ENCODE measurements at places on chromosomes 7 and 10.

DNA sequence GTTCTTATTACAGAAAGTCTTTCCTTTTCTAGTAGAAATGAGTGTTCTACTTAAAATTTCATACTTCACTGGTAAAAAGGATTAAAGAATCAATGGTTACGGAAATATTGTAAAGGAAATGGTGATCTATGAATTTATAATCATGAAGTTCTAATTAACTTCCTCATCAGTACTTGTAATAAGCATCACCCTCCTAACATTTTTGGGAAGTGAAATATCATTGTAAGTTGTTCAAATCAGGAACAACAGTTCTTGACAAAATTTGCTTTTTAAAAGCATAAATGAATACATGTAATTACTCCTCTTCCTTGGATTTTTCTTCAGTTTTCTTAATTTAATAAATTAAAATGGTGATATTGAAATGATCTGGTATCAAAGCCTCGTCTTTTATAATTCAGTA lies 5.6 kb upstream of the PCGF5 start:
- H3K27ac ChIP-seq: no peak overlapping the region
- no peak for DNase-seq
- H3K4me3 ChIP-seq: no peak overlapping the region
- no peaks in the 10 kb centered on the region for H3K27me3 ChIP-seq

- no peaks in the 10 kb centered on the region for H3K27me3 ChIP-seq
- DNase-seq: no peak
- H3K27ac ChIP-seq: no peak overlapping the region
- H3K36me3 ChIP-seq: no peaks in the 10 kb centered on the region
Measured at GRCh38 chr10:44512431-44513022, 127.6 kb upstream of the CXCL12 start.

DNA sequence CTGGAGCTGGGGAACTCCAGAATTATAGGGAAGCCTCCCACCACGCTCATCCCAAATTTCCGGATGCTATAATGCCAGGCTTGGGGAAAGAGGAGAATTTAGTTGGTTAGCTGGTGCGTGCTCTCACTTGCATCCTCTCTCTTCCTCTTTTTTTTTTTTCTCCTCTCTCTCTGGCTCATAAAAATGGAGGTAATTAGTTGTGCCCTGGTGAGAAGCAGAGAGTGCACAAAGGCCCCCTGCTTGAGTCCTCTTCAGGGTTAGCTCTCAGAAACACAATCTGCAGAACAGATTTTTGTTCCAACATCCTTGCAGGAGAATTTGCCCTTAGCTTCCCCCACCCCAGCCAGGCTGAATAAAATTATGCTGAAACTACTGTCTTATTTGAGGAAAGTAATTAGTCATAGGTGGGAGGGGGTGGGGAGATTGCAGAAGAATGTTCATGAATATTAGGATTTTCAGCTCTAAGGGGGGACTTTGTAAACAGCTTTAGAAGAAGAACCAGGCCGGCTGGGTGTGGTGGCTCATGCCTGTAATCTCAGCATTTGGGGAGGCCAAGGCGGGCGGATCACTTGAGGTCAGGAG lies 7.6 kb downstream of the SERPINE1 start:
- H3K27ac ChIP-seq: no peak overlapping the region
- no peaks in the 10 kb centered on the region for H3K27me3 ChIP-seq
- H3K36me3 ChIP-seq: no peaks in the 10 kb centered on the region
- no peak for DNase-seq

GRCh38 chr10:12509794-12510100 lies 160.4 kb downstream of the CAMK1D start:
- H3K4me3 ChIP-seq: no peak overlapping the region
- no peak overlapping the region for H3K27ac ChIP-seq
- DNase-seq: no peak

- peaks cover 16% of the 10 kb centered on the region for H3K4me1 ChIP-seq
- H3K27ac ChIP-seq: peak overlapping the region; percentile 36
- DNase-seq: peak; percentile 68
- H3K27me3 ChIP-seq: peaks cover 5% of the 10 kb centered on the region
- H3K36me3 ChIP-seq: no peaks in the 10 kb centered on the region
Measured at GRCh38 chr7:29987811-29988317, 1.7 kb downstream of the SCRN1 start.

DNA sequence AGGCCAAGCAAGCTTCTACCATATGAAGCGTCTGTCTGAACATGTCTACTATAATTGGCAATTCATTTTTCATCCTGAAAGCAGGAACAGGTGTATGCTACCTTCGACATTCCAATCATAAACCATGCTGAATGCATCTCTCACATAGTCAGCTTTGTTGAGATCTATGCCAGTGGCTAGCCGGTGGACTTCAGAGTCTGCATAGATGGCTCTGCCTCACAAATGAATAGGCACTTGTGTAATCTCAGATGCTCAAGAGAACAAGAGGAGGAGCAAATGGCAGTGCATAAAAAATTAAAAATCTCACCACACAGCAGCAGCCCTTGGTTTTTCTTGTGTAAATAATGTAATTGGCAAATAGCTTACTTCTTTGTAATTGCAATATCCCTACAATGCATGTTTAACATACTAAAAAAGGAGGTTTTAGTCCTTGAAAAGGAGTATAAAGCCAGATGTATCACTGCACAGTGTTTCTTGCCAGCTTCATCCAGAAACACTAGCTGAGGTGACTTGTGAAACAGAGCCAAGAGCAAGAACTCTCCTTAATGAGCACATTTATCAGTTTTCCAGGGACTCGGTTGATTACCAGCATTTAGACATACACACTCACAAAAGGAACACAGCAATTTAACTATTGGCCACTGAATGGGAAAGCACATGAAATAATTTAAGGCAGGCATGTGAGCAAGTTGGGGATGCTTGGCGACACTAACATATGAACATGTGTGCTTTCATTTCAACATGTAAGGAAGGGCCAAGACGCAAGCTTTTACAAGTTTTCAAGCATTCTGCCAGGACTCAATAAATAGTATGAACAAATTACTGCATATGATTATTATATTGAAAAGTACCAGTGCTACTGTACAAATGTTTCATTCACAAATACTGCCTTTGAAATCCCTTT lies 249.9 kb upstream of the PLXNA4 start:
- H3K4me1 ChIP-seq: no peaks in the 10 kb centered on the region
- no peak overlapping the region for H3K27ac ChIP-seq
- peak; percentile 6 for DNase-seq

- no peaks in the 10 kb centered on the region for H3K27me3 ChIP-seq
- peak; percentile 38 for DNase-seq
- H3K4me1 ChIP-seq: peaks cover 92% of the 10 kb centered on the region
- H3K36me3 ChIP-seq: peaks cover 12% of the 10 kb centered on the region
Measured at GRCh38 chr10:96578633-96579032, 8.2 kb downstream of the TM9SF3 start.

DNA sequence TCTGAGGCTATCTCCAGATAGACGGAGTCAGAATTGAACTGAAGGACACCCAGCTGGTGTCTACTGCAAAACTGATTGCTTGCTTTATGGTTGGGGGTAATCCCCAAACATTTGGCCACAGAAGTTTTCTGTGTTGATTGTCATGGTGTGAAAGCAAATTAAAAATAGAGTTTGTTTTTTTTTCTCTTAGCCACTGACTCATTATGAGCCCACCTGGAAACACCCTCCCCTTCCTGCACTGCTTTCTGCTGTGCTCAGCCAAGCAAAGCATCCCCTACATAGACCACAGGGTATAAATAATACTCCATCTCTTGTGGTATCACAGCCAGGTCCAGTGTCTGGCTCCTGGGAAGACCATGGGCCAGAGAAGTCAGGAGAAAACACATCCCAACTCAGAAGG lies 6.5 kb upstream of the VWC2 start:
- no peak overlapping the region for H3K4me3 ChIP-seq
- no peak for DNase-seq
- H3K36me3 ChIP-seq: no peaks in the 10 kb centered on the region
- H3K27me3 ChIP-seq: peaks cover 12% of the 10 kb centered on the region
- H3K4me1 ChIP-seq: no peaks in the 10 kb centered on the region
- no peak overlapping the region for H3K27ac ChIP-seq

DNA sequence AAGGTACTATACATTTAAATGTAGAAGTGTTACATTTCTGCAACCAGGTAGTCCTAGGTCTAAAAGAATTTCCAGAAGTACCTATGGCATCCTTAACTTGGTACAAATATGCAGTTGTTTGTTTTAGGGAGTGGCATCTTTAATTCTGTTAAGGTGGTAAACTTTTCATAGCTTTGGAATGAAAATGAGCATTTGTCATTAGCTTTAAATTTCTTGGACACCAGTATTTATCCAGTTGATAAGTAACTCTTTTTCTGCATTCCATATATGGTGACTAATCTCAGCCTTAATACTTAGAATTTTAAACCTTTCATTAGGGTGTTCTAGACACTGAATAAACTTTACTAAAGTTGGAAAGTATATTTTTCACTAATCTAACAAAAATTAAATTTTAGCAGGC lies 10.8 kb downstream of the SLF2 start:
- peaks cover 100% of the 10 kb centered on the region for H3K36me3 ChIP-seq
- no peak overlapping the region for H3K4me3 ChIP-seq
- no peaks in the 10 kb centered on the region for H3K27me3 ChIP-seq
- DNase-seq: no peak
- no peaks in the 10 kb centered on the region for H3K4me1 ChIP-seq

GRCh38 chr10:119199231-119199992 lies 8.0 kb upstream of the GRK5 start:
- no peak overlapping the region for H3K4me3 ChIP-seq
- peak; percentile 92 for DNase-seq
- H3K4me1 ChIP-seq: peaks cover 4% of the 10 kb centered on the region
- no peaks in the 10 kb centered on the region for H3K36me3 ChIP-seq
- no peak overlapping the region for H3K27ac ChIP-seq
- peaks cover 5% of the 10 kb centered on the region for H3K27me3 ChIP-seq

- H3K4me1 ChIP-seq: peaks cover 45% of the 10 kb centered on the region
- H3K4me3 ChIP-seq: no peak overlapping the region
- H3K36me3 ChIP-seq: no peaks in the 10 kb centered on the region
- H3K27me3 ChIP-seq: no peaks in the 10 kb centered on the region
- peak; percentile 51 for DNase-seq
Measured at GRCh38 chr7:112211348-112211907, 4.9 kb downstream of the ZNF277 start.

GRCh38 chr7:105141068-105141467 lies 127.1 kb downstream of the KMT2E start:
- no peaks in the 10 kb centered on the region for H3K27me3 ChIP-seq
- DNase-seq: peak; percentile 68
- peaks cover 90% of the 10 kb centered on the region for H3K36me3 ChIP-seq
- H3K4me3 ChIP-seq: no peak overlapping the region
- no peak overlapping the region for H3K27ac ChIP-seq

- H3K4me3 ChIP-seq: no peak overlapping the region
- H3K27me3 ChIP-seq: no peaks in the 10 kb centered on the region
- no peak overlapping the region for H3K27ac ChIP-seq
Measured at GRCh38 chr10:104762793-104763192, 121.7 kb downstream of the SORCS3 start.

- no peak for DNase-seq
- H3K4me3 ChIP-seq: no peak overlapping the region
- H3K4me1 ChIP-seq: no peaks in the 10 kb centered on the region
- H3K27ac ChIP-seq: no peak overlapping the region
- no peaks in the 10 kb centered on the region for H3K27me3 ChIP-seq
Measured at GRCh38 chr10:126104767-126105166, 208.4 kb downstream of the FANK1 start.

DNA sequence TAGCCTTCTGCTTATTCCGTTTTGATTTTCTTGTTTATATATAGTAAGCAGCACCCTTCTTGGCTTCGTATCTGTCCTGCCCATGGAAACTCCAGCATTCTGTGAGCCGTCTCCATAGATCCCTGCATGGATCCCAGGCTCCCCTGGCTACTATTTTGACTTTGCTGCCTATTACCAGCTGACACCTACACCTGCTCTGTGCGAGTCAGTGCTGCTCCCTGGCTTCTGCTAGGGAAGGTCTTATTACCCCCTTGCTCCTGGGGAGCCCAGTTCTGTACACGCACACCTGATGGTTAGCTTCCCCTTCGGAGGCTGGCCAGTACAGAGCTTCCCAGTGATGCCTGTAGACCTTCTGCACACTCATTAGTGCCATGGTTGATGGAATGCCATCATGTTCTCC lies 35.4 kb downstream of the NACAD start:
- H3K4me3 ChIP-seq: no peak overlapping the region
- no peak for DNase-seq
- no peaks in the 10 kb centered on the region for H3K27me3 ChIP-seq
- H3K4me1 ChIP-seq: no peaks in the 10 kb centered on the region
- peaks cover 46% of the 10 kb centered on the region for H3K36me3 ChIP-seq

DNA sequence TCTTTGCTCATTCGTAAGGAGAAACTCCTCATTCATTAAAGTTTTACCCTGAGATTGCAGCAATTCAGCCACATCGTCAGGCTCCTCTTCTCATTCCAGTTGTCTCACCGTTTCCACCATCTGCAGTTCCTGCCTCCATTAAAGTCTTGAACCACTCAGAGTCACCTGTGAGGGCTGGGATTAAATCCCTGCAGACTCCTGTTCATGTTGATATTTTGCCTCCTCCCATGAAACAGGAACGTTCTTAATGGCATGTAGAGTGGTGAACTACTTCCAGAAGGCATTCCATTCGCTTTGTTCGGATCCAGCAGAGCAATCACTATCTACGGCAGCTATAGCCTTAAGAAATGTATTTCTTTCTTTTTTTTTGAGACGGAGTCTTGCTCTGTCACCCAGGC lies 96.5 kb upstream of the FAM20C start:
- no peak for DNase-seq
- no peak overlapping the region for H3K27ac ChIP-seq
- peaks cover 2% of the 10 kb centered on the region for H3K4me1 ChIP-seq
- H3K27me3 ChIP-seq: no peaks in the 10 kb centered on the region
- no peaks in the 10 kb centered on the region for H3K36me3 ChIP-seq
- H3K4me3 ChIP-seq: no peak overlapping the region

DNA sequence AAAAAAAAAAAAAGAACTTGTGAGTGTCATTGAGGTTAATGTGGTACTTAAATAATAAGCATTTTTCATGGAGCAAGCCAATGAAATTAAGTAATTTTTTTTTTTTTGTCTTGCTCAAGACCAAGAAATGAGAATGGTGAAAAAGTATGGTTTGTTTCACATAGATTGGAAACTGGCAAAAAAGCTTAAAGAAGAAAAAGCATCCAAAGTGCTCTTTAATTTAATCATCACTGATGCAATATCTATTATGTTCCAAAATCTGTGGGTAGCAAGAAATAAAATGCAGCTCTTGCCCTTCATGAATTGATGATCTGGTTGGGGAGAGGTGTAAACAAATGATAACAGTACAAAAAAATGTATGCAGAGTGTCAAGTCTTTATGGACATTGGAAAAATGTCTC lies 980.6 kb downstream of the REEP3 start:
- H3K4me3 ChIP-seq: no peak overlapping the region
- H3K4me1 ChIP-seq: no peaks in the 10 kb centered on the region
- no peaks in the 10 kb centered on the region for H3K27me3 ChIP-seq
- no peak for DNase-seq
- H3K36me3 ChIP-seq: no peaks in the 10 kb centered on the region
- H3K27ac ChIP-seq: no peak overlapping the region

Measured in stomach (tissue), 19 donors.